A549 treated with AZD2906 at 1 μM for 4 hours (cell line): ENCODE measurements at places on chromosomes 3 and 15. TPM values are rescaled to one million over a fixed set of nuclear protein-coding genes. Genes with fewer than 3 reads are reported as not detected.

EXD1 gene
- 0.14 to 0.17 TPM (median 0.14 TPM) in 3 of 5 replicates, not detected in the others for total RNA-seq

SPATA12 gene
- total RNA-seq, result 0.29 to 0.55 TPM (median 0.39 TPM) in 5 replicates

GATM gene
- 2.3 to 3.4 TPM (median 2.4 TPM) in 5 replicates for total RNA-seq

ASB14 gene
- not detected in 5 replicates for total RNA-seq

TMC3 gene
- total RNA-seq, result not detected in 5 replicates

PLA1A gene
- total RNA-seq, result 0.17 to 0.53 TPM (median 0.30 TPM) in 5 replicates

NSMCE3 gene
- total RNA-seq, result 14.7 to 16.2 TPM (median 15.0 TPM) in 5 replicates

SIDT1 gene
- 0.32 to 0.58 TPM (median 0.51 TPM) in 5 replicates for total RNA-seq
